ENCODE measurements at places on chromosomes 1 and 21. TPM values are rescaled to one million over a fixed set of nuclear protein-coding genes. Genes with fewer than 3 reads are reported as not detected.
A peak's percentile ranks its signal among the peaks of the same experiment; 100 is the strongest.

DNA sequence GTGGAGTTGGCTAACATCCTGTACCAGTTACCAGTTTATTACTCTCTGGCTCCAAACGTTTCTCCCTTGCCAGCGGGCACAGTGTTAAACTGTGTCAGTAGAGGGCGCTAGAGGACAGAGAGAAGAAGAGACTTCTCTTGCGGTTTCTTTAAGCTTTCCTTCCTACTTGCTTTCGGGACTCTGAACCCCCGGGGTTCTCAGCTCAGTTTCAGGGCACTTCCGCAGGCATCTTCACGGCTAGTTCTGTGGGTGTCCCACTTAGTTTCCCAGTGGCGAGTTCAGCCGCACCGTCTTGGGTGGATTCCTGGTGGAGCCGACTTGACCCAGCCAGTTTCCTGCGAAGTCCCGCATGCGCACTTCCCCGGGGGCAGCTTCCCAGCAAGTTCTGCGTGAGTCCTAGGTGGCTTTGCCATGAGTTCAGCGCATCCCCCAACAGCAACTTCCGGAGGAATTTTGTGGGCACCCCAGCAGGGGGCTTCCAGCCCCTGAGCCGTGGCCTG, 37.9 kb upstream of the BTG2 start:
- peak; percentile 97 for DNase-seq

DNA sequence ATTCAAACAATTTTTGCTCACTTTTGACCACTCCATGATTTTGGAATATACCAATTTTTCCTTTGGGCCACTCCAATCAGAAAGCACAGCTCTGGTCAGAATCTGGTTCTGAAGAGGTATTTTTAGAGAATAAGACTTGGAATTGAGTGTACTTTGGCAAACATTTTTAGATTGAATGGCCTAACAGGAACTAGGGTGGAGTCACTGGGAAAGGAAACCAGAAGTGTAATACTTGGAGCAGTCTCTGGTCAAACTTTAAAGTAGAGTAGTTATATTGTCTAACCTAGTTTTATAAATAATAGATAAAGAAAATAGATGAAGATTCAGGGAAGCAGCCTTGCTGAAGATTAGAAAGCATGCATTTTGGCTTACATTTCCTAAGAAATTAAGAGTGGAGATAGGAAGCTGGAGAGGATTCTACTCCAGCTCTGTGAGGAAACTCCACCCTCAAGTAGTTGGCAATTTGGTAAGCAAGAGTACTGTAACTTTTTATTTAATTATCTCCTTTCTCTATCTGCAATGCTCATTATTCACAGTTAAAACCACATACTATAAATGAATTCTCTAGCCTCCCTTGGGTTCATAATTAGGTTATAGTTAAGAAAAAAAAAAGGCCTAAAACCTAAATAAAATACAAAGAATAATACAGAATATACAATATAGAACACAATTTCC, 15.8 kb downstream of the STIL start:
- DNase-seq: no peak

DNA sequence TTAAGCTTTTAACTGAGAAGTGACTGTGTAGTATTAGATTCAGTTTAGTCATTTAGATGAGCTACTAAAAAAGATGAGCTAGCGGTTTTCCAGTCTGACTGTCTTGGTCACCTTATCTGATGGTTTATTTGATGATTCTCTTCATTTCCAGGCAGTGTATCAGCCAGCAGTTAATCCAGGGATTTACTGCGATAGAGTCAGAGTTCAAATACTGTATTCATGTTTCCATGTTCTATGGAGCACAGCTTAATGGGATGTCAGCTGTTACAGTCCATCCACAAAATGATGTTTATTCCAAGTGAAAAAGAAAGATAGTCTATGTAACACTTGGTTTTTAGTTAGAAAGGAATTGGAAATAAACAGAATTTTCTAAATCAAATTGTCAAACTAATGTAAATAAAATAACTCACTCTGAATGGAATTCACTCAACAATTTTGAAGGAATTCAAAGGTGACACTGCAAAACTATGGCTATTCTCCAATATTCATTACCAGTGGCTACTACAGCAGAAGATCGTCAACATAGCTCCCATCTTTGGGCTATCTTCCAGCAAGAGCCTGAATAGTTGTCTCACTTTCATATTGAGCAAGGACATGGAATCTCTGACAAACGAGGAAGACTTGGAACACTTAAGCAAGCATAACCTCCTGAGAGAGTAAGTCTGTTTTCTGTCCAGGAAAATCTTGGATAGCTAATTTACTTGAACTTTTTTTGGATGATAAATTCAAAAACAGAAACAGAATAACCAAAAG, 54.6 kb upstream of the DPT start:
- DNase-seq: peak; percentile 95

DNA sequence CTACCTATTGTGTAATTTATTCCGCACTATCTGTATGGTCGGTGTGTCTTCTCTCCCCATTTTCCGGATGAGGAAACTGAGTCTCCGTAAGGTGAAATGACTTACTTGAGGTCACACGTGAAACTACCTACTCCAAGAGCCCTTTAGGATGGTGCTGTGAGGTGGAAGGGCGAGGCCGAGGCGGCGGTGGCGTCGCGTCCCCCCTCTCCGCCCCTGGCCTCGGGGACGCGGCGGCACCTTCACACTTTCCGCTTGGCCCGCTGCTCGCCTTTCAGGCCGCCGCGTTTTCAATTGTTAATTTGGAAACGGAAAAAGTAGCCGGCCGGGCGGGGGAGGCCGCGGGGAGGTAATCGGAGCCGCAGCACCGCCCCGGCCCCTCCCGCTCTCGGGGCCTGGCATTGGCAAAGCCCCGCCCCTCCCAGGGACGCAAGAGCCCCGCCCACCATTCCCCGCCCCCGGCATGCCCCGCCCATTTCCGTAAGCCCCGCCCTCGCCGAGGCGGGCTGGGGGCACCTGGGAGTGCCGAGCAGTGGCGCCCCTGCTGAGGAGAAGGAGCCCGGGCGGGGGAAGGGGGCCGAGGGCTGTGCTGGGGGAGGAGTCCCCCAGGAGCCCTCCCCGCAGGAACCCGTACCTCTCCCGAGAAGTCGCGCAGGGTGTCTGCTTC, 18.6 kb downstream of the KCNQ4 start:
- peak; percentile 89 for DNase-seq

GRCh38 chr1:245650441-245650960, 495.7 kb downstream of the KIF26B start:
- DNase-seq: no peak

DNA sequence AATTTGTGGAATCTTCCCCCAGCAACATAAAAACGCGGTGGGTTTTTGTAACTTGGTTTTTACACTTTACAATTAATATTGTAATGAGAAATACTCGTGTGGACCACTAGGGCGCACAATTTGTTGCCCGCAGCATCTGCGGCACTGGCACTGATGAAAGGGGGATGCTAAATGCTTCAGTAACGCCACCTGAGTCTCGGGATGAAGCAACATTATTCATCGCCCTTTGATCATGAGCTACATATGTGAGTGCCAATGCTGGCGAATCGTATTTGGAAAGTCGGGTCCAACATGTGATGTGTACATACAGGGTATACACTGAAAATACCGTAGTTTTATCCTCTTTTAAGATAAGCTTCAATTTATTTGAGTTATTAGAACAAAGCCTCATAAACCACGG, 34.2 kb upstream of the COX20 start:
- DNase-seq: peak; percentile 19

DNA sequence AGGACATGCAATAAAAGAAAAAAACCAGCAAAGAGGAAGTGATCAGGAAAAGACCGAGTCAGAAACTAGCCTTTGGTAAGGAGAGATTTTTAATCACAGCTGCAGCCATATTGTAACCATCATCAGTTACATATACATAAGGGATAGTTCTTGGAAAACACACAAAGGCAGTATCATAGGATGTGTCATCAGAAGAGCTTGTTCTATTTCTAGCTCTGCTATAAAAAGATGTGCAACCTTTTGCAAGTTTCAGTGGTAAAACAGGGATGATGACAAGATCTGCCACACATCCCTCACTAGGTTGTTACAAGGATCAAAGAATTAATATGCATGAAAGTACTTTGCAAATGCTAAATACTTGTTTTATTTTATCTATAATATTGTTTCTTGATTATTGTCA, 342.0 kb downstream of the VAV3 start:
- DNase-seq: no peak

DNA sequence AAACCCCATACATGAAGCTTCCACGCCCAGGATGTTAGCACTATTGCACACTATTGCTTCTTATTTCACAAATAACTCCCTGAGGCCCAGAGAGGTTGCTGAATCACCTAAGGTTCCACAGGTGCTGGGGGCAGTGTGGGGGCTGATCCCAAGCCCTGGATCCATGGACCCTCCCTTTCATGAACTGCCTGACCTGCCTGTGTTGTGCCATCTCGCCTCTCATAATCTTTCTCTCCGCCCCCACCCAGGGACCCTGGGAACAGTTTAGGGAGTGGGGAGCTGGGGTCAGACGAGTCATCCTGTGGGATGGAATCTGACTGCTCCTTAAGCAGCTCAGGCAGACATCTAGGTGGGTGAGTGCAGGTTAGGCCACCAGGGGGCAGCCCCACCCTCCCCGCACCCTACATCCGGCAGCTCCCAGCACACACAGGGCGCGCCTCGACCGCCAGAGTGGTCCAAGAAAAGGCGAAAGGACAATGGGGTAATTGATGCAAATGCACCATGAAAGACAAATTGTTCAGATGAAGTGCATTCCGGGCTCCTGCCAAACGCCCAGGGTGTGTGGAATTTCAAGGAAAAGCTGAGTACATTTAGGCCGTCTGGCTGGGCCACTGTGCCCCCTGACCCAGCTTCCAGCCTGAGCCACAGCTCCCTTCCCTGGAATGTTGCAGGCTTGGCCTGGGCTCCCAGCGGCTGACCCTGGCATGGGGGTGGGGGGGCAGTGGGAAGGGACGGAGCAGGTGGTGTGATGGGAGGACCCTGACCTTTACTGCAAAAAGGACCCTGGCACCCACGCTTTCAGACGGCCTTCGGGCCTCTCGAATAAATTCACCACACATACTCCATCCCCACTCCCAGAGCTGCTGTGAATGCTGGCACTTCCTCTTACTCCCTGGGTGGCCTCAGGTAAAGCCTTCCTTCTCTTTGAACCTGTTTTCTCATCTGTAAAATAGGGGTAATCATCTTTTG, 20.8 kb downstream of the PHLDA3 start:
- peak; percentile 81 for DNase-seq

DNA sequence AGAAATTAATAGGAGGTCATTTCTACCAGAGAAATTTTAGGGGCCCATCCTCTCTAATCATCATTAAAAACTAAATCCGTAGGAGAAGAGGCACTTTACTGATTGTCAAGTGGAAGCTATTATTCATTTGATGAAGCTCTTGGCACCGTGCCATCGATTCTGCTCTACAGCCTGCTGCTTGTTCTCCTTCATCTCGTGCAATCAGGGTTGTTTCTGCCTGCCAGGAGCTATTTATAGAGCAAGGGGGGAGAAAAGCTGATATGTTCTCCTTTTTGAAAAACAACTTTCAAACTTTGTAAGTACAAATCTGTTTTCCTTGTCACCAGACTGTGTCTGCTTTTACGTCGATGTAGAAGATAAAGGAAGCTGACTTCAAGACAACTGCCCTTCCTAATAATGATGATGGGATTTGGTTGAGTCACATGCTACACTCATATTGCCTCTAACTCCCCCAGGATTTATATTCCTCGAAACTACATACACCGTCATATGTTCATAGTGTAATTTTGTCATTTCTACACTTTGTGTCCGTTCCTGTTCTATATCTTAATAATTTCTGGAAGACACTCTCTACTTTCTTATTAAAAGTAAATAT, 169.6 kb upstream of the LHX8 start:
- DNase-seq: peak; percentile 71

The FCRL4 gene
- total RNA-seq: not detected

The SRM gene
- 25.7 TPM for total RNA-seq

The NKAIN1 gene
- 0.51 TPM for total RNA-seq

All from tongue (tissue), 3 donors.